Nucleus accumbens (tissue), 56 donors: ENCODE measurements at places on chromosomes 1 and 21.

DNA sequence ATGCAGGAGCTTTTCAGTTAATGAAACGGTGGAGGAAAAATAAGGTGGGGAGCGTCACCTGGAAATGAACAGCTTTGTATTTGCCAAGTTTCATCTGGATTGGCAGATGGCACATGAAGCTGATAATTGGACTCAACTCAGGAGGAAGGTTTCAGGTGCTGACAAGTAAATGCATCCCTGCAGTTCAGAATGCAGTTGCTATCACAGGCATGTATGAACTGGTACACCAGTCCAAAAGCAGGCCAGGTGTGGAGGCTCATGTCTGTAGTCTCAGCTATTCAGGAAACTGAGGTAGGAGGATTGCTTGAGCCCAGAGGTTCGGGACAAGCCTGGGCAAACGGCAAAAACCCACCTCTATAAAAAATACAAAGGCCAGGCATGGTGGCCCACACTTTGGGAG, 15.5 kb downstream of the DEGS1 start:
- DNase-seq: no peak

GRCh38 chr1:227918083-227918700, 29.5 kb downstream of the WNT9A start:
- no peak for DNase-seq

DNA sequence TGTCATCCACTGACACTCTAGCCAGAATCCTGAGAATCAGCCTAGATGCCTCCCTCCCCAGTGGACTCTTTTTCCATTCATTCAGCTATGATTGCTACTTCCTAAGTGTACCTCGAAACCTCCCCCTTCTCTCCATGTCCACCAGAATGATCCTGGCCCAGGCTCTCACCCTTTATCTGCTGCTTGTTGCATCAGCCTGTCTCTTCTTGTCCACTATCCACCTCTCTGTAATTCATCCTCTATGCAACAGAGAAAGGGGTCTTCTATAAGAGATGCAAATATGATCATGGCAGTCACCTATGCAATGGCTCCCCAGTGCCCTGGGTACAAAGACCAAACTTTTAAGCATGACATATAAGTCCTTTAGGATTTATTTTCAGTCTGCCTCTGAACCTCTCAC, 37.7 kb downstream of the JUN start:
- DNase-seq: no peak

DNA sequence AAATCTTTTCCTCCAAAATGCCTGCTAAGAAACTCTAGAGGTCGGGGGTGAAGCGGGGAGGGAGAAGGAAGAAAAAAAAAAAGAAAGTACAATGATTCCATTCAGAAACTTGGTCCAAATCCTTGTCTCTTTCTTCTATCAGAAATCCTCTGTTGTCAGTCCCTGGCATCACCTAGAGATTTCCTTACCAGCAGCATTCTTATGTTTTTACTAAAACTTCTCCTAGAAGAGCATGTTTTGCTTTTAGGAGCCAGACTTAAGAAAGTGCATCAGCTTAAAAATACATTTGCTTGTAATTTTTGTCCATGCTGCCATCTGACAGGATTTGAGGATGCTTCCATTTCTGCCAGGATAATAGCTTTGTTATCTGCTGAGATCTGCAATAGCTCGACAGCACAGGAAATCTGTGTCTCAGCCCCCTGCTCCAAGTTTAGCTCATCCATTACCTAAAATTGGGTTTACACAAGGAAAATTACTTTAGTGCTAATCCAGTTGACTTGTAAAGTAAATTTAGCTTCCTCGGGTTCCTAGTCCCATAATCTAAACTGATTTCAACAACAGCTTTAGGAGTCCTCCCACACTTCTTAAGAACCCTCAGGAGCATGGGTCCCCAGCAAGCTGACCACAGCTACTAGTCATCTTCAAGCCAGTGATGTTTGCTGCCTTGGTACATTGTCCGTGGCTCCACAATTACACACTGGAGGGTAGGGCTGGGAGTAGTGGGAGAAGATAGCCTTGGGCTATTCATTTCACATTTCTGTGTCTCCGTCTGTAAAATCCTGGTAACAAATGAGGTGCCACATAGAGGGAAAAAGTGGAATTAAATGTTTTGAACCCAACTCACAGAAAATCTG, 92.3 kb upstream of the UBE2U start:
- no peak for DNase-seq

DNA sequence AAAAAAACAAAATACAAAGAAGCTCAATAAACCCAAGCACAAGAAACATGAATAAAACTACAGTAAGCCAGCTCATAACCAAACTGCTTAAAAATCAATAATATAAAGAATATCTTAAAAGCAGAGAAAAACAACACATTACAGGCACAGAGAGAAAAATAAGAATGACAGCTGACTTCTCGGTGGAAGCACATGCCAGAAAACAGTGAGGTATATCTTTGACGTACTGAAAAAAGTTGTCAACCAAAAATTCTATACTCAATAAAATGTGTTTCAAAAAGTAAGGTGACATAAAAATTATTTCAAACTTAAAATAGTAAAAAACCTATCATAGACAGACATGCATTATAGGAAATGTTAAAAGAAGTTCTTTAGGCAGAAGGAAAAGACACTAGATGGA, 33.3 kb downstream of the ZZZ3 start:
- no peak for DNase-seq

GRCh38 chr1:153958961-153959260, 499 bp upstream of the CRTC2 start:
- DNase-seq: no peak

GRCh38 chr21:35465741-35466140, 416.6 kb upstream of the RUNX1 start:
- no peak for DNase-seq

- peak; percentile 82 for DNase-seq
These were observed at the start of gene ZBTB8B for GRCh38 chr1:32464716-32465577. ZBTB8B (plus strand) TSS chr1:32465072; CDS start chr1:32470625, 5,553 bp downstream.

- DNase-seq: no peak
These were observed 139.1 kb downstream of the PEX14 start for GRCh38 chr1:10613861-10614260.

- no peak for DNase-seq
These were observed 38.0 kb upstream of the HMGN1 start for GRCh38 chr21:39386899-39387298.

DNA sequence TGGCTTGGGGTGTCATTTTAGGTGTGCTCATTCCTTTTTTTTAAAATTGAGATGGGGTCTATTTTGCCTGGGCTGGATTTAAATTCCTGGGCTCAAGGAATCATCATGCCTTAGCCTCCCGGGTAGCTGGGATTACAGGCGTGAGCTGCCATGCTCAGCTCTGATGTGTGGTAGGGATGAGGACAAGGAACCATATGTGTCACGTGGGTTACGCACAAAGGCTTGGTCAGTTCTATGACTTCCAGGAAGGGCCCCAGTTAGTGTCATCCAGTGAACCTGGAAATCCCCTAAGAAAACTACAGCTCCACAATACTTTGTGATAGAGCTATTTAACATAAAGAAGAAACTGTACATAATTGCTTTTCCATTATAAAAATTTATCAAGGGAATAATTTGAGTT, 6.7 kb upstream of the METTL25B start:
- DNase-seq: no peak

DNA sequence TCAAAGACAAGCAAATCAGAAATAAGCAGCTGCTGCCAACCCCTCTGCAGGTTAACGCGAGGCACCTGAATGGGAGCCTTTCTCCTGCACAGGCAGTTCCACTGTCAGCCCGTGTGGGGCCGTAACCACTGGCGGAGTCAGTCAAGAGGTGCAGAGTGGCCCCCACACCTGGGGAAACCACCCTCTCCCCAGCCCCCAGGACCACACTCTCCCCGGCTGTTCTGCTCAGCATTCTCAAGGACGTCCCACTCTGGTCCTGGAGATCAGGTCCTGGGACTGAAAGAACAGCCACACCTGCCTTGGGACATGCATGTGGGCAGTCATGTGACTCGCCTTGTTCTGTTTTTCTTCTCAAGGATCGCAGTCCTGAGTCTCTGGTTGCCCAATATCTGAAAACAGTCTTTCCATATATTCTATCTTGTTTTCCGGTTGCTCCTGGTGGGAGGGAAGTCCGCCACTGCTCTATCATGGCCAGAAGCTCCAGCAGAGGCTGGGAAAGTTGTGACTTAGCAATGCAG, 252.5 kb downstream of the PTPRU start:
- DNase-seq: no peak

- DNase-seq: peak; percentile 83
These were observed 52.5 kb upstream of the ZNF648 start for GRCh38 chr1:182113879-182114626.

DNA sequence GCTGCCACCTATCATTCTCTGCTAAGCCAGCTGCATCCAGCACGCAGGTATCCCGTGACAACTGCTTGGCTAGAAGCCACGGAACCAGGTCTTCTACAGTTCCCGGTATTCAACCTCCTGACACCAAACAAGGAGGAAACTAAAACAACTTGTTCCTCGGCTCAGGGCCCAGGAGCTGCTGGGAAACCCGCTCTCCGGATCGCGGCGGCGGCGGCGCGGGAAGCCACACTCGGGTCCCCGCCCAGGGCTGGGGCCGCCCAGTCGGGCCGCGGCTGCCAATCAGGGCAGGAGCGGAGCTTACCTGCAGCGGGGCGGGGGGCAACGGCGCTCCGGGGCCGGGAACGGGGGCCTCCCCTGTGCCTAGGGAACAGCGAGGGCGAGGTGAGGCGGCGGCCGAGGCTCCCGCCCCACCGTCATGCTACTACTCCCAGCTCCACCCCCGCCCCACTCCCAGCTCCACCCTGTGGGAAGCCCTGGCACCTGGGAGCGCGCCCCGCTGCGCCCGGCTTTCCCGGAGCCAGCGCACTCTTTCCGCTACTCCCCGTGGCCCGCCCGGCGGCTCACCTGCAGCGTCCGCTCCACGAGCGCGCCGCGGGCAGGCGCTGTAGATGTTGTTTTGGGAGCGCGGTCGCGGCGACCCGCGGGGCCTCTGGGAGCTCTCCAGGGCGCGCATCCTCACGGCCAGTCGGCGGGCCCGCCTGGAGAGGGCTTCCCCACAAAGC, 12.1 kb downstream of the IL24 start:
- DNase-seq: peak; percentile 14

DNA sequence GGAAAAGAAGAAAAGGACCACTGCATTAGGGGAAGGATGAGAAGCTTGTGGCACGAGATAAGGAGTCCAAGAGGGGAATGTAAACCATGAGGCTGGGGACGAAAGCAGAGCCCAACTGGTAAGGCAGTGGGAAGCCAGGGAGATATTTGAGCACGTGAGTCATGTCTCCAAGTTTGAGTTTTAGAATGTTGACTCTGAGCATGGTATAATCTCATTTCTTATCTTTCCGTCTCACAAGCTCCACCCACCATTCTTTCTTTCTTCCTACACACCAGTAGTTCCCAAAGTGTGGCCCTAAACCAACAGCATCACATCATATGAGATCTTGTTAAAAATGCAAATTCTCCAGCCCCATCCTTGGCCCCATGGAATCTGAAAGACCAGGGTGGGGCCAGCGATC, 145.3 kb downstream of the PLPP3 start:
- DNase-seq: no peak

DNA sequence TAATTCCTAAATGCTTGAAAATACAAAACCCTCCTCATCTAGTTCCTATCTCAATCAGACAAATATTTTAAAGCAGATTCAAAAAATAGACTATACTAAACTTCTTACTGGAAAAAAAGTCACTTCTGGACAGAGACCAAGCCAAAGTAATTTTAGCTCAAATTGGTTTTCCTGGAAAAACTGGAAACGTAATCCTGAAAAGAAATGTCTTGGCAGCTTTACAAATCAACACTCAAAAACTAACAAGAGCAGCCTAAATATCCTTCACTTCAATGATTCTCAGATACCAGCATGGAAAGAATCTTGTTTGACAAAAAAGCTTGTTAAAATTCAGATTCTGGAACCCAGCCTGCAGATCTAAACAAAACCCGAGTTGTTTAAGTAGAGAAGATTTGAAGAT, 9.1 kb upstream of the GPR88 start:
- DNase-seq: no peak

- no peak for DNase-seq
These were observed 17.2 kb downstream of the DSCAM start for GRCh38 chr21:40829791-40830190.

DNA sequence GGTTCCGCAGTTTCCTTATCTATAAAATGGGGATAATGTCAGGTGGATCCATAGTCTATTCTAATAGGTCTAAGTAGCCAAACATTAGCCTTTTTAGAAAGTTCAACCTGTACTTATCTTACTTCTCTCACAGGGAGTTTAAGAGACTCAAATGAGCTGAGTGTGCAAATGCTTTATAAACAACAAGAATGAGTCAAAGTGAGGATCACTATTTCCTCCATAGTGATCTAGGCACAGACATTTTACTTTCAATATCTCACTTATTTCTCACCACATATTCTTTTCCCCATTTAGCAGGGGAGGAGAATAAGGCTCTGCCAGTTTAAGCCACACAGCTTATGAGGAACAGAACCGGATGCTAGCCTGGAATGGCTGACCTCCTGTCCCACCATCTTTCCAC, 92.1 kb upstream of the LMO4 start:
- DNase-seq: no peak

DNA sequence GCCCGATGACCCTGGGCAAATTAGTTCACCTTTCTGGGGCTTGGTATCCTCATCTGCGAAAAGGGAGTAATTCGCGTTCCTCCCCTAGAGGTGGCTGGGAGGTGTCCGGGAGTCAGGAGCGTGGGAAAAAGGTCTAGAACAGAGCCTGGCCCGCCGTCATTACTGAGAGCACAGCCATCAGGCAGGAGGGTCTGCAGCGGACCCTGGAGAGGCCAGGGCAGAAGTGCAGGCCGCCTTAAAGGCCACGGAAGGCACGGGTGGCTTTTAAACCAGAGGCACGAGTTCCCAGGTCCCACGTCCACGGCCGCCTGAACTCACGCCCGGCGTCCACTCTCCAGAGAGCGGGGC, 850 bp downstream of the PANK4 start:
- DNase-seq: no peak

- no peak for DNase-seq
These were observed 9.6 kb downstream of the LRRC53 start for GRCh38 chr1:74502858-74503257.

- DNase-seq: no peak
These were observed 277.4 kb downstream of the ZNF648 start for GRCh38 chr1:181784039-181784683.

GRCh38 chr1:197633447-197634078, 141.7 kb downstream of the DENND1B start:
- no peak for DNase-seq

DNA sequence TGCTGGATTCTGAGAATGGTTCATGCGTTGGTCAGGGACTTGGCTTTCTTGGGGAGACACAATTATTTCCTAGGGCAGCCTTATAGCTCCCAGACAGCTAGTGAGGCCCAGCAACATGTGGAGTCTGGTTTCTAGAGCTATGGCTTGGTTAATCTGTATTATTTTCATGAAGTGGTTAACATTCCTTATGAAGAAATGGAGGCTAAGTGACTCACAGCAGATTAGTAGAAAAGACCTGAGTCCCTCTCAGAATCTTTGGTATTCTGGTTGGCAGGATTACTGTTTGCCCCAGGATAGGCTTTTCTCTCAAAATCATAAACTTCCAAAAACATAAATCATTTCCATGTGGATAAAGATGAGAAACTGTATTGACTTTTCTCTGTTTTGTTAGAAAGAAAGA, 42.3 kb downstream of the DUSP10 start:
- no peak for DNase-seq
